Suppressor macrophage (primary cell): ENCODE measurements at places on chromosomes 11 and 22.

DNA sequence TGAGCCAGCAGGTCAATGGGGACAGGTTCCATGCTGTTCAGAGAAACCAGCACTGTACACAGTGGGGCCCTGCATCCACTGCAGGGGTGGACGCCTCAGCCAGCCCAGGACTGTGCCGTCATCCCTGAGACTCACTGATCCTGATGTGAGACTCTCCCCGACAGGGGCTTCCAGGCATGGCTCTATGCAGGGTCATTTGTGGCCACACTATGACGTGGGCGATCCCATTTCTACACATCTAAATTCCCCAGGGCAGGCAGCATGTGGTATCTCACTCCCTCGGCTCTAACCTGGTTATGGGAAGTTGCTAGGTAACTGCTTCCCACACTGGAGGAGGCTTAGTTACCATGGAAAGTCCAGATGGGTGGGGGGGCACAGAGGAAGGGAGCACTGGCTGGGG is 14.2 kb upstream of the FAM83F start:
- no peak for DNase-seq

GRCh38 chr22:43812890-43813289 is 785 bp upstream of the EFCAB6 start:
- DNase-seq = peak; percentile 4

DNA sequence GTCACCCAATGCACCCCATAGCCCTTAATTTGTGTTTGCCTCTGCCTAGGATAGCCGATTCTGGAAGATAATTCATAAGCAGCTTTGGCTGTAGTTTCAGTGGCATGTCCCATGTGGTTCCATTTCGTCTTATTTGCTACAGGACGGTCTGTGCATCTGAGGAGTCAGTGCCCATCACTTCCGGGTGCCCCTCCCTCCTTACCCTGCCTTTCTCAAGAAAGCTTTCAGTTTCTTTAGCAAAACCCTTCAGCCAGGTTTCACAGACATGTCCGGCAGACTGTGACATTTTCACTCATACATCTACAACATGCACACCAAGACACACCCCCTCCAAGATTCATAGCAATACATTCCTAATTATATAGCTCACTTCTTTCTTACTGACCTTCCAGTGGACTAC is 14.3 kb downstream of the TP53AIP1 start:
- peak; percentile 17 for DNase-seq

DNA sequence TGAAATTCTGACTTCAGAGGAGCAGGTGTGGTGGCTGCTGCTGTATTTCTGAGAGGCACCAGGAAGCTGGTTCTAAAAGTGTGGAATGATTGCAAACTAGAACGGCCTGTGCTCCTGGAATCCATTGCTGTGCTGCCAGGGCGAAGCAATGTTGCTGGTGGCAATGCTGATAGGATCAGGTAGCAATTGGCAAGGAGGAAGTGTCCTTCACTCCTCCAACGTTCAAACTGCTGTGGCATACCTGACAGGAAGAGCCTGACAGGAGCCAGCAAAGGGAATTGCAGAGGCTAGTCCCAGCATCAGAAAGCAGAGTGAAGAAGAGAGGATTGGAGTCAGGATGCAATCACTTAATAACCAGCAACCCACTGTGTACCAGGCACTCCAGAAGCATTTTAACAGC is 118.2 kb downstream of the FAR1 start:
- no peak for DNase-seq
